ENCODE measurements at places on chromosomes 16 and 17. TPM values are rescaled to one million over a fixed set of nuclear protein-coding genes. Genes with fewer than 3 reads are reported as not detected.
A peak's percentile ranks its signal among the peaks of the same experiment; 100 is the strongest.

Gene KRTAP17-1
- total RNA-seq = 24.2 TPM

Gene TEX14
- 0.32 TPM for total RNA-seq

GRCh38 chr16:1548233-1548632 lies 14.8 kb downstream of the TMEM204 start:
- no peak for DNase-seq

DNA sequence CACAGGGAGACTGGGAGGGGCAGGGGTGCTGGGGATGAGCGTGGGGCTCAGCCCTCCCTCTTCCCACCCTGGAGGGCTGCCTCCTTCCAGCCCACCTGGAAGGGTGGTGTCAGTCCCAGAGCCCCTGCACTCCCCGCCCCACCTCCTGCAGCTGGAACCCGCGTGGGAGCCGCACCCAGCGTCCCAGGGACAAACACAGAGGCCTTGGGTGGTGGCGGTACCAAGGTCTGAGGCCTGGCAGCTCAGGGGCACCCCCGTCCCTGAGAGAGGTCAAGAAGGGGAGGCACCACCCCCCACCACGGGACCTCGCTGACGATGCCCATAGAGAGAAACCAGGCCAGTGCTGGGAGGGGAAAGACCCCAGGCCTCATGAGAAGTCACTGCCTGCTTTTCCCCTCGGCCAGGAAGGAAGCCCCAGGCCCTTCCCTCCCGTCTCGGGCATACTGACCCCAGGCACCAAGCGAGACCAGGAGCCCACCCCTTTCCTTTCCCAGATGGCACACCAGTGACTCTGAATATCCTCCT lies 4.1 kb downstream of the HS3ST6 start:
- DNase-seq = no peak

DNA sequence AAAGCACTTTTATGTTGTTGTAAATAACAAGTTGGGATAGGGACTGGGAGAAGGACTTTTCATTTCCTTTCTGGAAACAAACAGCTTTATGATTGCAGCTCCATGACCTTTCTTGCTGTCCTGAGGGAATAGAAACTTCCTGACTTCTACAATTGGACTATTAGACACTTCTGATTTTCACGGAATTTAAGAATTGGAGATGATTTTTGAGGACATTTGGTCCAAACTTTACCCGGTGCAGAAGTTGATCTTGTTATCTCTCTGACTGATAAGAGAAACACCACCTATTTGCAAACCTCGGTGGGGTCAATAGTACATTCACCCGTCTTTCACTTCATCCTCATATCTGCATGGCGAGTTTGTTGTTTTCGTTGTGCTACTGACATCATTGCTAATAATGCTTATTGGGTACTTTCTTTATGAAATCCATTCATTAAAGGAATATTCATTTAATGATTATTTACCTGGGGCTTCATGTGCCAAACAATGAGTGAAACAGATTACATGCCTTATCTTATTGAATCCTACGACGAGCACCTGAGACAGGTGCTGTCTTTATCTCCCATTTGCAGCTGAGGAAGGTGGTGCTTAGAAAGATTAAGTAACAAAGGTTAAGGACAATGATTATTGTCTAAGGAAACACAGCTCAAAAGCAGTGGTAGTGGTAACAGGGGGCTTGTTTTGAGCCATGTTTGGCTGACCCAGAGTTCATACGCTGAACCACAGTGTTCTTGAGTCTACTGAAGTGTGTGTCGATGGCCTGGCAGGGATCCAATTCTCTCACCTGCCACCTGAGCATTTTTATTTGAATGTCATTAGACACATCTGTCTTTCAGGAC lies 176.9 kb upstream of the FAM20A start:
- DNase-seq = no peak

DNA sequence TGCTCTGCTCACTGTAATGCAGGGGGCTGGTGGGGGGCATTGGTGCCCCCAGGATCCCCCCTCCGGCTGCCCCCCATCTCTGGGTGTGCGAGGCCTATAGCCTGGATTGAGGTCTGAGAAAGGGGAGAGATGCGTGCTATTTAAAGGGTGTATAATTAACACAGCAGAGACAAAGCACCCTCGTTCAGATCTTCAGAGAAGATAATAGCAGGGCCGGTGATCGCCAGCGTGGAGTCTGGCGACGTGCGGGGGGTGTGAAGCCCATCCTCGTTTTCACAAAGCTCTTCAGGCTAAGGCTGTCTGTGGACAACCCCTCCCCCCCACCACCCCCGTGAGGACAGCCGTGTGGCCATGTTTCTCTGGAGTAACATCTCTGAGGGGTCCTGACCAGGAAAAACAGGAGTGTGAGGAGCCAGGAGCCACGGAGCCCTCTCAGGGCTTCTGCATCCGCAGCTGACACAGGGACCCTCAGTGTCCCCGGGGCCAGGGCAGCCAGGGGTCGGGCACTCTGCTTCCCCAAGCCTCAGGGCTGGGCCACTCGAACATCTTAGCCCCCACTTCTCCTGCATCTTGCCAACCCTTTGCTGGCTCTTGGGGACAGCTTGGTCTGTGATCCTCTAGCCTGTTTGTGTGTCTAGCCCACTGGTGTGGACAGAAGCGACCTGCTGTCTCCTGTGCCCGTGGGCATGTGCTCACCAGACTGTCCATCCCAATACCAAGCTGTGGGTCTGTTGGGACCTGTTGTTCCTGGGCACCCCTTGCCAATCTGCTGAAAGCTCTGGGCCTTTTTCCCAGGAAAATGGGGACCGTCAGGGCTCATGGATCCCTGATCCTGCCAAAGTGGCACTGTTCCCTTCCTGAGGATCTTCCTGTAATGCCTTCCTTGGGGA lies 58.9 kb downstream of the BAIAP2 start:
- DNase-seq = no peak

Gene MYH1
- total RNA-seq = not detected

Gene ZFP90
- 10.2 TPM for total RNA-seq

Gene SLC16A11
- total RNA-seq = 0.26 TPM

Gene TLCD1
- total RNA-seq = 21.1 TPM

DNA sequence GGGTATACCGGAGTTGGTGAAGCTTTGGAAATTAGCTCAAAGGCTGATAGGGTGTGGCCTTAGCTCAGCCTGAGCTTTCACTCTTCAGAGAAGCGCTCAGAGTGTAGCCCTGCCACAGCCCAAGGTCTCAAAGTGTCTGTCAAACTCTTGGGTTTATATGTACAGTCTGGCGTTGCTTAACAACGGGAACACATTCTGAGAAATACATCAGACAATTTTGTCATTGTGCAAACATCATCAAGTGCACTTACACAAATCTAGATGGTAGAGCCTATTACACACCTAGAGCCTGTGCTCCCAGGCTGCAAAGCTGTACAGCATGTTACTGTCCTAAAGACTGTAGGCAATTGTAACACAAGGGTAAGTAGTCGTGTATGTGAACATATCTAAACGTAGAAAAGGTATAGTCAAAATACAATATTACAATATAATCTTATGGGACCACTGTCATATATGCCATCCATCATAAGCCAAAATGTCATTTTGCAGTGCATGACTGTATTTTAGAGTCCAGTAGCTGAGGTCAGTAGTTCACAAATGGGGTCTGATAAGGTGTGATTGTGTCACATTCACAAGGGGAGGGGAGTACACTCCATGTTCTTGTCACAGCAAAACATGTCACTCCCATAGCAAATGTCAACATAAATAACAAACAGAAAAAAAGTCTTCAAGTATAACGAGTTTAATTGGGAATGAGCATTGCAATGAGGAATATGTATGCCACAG lies 20.6 kb downstream of the CHAD start:
- no peak for DNase-seq

GRCh38 chr17:80743181-80743771 lies 198.6 kb downstream of the RPTOR start:
- DNase-seq = no peak

Gene RDM1
- not detected for total RNA-seq

Gene KRTAP3-1
- total RNA-seq = not detected

DNA sequence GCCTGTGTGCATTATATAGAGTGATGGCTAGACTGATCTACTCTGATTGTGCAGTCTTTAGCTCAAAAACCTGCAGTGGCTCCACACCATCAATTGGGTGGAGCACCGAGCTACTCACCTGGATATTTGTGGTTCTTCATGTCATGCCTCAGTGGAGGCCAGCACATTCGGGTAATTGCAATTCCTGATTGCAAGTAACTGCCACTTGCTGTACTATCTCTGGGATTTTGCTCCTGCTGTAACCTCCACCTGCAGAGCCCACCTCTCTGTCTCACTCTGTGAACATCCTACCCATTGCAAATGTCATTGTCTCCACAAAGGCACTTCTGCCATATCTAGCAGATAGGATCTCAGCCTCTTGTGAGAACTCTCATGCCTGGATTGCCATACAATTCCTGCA lies 1.7 kb upstream of the CCL1 start:
- no peak for DNase-seq

DNA sequence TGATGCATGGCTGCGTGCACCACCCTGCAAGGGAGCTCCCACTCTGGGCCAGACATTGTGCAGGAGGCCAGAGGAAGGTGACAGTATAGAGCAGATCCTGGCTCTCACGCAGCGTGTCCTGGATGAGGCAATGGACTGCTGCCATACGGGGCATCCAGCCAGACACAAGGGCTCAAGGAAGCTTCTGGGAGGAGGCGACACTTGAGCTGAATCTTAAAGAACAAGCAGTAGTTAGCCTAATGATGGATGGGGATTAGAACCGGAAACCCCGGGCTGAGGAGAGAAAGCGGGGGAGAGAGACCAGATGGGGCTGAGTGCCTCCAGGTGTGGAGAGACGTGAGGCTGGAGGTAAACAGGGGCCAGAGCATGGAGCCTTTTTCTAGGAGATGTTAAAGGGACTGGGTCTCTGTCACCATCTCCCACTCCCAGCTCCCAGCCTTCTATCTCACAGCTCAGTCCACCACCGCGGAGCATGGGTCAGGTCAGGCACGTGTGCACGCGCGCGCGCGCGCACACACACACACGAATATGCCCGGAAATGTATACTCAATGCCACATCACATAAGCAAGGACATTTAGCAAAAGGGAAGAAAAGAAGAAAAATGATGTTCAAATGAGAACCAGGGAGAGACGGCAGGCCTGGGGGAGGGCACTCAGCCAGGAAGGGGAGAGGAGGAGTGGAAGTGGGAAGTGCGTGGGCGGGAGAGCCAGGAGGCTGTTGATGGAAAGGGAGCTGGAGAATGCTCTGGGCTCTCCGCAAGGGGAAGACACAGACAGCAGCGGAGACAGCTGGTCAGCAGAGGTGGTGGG lies 46.3 kb downstream of the CCDC42 start:
- no peak for DNase-seq

- no peak for DNase-seq
These were observed 54.5 kb downstream of the NACA2 start for GRCh38 chr17:61536422-61536955.

DNA sequence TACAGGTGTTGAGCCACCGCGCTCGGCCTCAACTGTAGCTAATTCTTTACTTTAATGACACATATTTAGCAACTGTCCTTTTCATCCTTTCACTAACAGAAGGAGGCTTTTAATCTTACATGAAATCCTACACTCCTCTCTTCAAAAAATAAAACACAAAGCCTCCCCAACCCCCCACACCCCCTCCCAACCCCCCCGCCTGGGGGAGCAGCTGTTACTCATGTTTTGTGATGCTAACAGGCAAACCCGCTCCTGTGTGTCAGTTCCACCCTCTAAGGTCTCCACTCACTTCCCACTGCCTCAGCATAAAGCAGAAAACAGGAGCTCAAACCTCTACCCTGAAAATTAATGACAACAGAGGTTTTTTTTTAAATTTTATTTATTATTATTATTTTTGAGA lies 55.4 kb upstream of the SLC25A19 start:
- no peak for DNase-seq

DNA sequence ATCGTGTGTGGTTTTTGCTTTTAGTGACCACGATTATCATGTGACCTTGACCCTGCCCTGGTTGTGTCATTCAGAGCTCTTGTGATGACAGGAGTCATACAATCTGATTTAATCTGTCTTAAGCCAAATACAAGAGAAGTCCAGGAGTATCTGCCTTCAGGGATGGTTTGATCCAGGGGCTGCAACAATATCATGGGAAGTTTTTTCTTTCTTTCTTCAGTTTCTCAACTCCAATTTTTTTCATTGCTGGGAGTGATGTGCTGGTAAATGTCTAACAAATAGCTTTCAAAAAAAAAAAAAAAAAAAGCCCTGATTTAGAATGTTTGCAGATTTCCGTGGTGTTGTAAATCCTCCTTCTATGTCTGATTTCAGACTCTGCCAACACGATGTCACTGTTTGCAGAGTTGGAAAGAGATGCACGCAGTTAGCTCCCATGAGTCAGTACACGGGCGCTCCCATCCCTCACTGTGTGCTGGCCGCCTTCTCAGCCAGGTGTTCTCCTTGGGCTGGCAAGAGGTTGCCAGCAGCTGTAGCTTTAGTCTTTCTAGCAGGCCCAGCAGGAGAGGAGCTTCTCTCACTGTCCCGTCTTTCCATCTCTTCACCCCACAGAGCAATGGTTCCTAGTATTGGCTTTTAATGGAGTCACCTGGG lies 229.7 kb downstream of the SNX29 start:
- no peak for DNase-seq

Gene APOBR
- total RNA-seq = 0.57 TPM

- no peak for DNase-seq
These were observed 8.3 kb downstream of the NKIRAS2 start for GRCh38 chr17:42027961-42028790.

Gene CCT6B
- total RNA-seq = 1.5 TPM

- DNase-seq = no peak
These were observed 940.4 kb downstream of the KCNJ2 start for GRCh38 chr17:71109697-71110096.

DNA sequence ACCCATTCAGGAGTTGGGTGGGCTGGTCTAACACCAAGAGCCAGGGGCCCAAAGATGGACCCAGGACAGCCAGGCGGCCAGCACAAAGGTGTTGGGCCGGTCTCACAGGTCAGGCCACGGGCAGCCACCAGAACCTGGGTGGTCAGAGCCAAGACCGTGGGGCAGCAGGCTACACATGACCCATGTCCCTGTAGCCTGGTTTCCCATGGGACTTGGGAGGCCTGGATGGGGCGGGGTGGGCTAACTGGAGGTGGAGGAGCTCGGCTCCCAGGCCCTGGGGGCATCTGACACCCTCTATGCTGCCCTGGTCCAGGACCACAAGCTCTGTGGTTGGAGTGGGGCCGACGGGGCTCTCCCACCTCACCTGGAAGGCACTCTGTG lies 17.2 kb downstream of the CTU2 start:
- DNase-seq = no peak

- no peak for DNase-seq
These were observed 37.4 kb upstream of the NDRG4 start for GRCh38 chr16:58462499-58462996.

DNA sequence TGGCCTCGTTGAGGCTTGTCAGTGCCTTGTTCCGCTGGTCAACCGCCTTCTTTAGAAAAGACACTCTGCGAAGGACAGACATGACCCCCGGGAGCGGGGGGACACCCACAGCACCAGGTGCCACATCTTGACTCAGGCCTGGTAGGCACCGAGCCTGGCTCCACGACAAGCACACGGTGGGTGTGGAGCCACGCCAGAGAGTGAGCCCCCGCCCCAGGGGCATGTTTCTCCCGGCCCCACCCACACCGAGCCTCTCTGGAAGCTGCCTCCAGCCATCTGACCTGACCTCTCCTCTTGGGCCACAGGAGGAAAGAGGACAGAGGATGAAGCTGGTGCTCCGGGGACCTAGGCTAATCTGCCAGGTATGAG lies 4.6 kb downstream of the FAAP100 start:
- no peak for DNase-seq

- DNase-seq = peak; percentile 79
These were observed 589 bp downstream of the XYLT2 start for GRCh38 chr17:50346313-50347116.
